ENCODE measurements at places on chromosomes 12 and 14. TPM values are rescaled to one million over a fixed set of nuclear protein-coding genes. Genes with fewer than 3 reads are reported as not detected.

STAC3 gene
- 0.53 TPM for total RNA-seq

ASB8 gene
- 13.9 TPM for total RNA-seq

SMARCC2 gene
- 32.3 TPM for total RNA-seq

DACT1 gene
- 0.81 TPM for total RNA-seq

NPAS3 gene
- not detected for total RNA-seq

CARMIL3 gene
- total RNA-seq: 0.56 TPM

SRRM4 gene
- total RNA-seq: not detected

RTN1 gene
- not detected for total RNA-seq

OTX2 gene
- not detected for total RNA-seq

C14orf132 gene
- 4.3 TPM for total RNA-seq

OAS1 gene
- total RNA-seq: 66.8 TPM

DPPA3 gene
- total RNA-seq: not detected

AMHR2 gene
- total RNA-seq: 2.0 TPM

ARG2 gene
- 2.7 TPM for total RNA-seq

EPYC gene
- total RNA-seq: not detected

CLEC9A gene
- total RNA-seq: not detected

All from A549 treated with CpdA at 1 μM for 4 hours (cell line).